ENCODE measurements at places on chromosomes 2 and 18. TPM values are rescaled to one million over a fixed set of nuclear protein-coding genes. Genes with fewer than 3 reads are reported as not detected.

Gene DCC
- total RNA-seq = 16.6 TPM

Gene STARD6
- 0.22 TPM for total RNA-seq

Gene TCF4
- 181 TPM for total RNA-seq

Gene GALNT13
- 55.6 TPM for total RNA-seq

Gene SERPINB5
- 0.20 TPM for total RNA-seq

Gene CD302
- 24.5 TPM for total RNA-seq

Gene HADHA
- total RNA-seq = 117 TPM

Gene TSPYL6
- 0.17 TPM for total RNA-seq

Gene ERCC3
- 34.6 TPM for total RNA-seq

Gene GPR35
- total RNA-seq = 2.1 TPM

- no peak overlapping the region for H3K27ac ChIP-seq
- no peaks in the 10 kb centered on the region for H3K36me3 ChIP-seq
- no peaks in the 10 kb centered on the region for H3K4me1 ChIP-seq
- H3K4me3 ChIP-seq = no peak overlapping the region
- DNase-seq = no peak
- no peaks in the 10 kb centered on the region for H3K27me3 ChIP-seq
These were observed 104.4 kb downstream of the NOL4 start for GRCh38 chr18:34120294-34120693.

DNA sequence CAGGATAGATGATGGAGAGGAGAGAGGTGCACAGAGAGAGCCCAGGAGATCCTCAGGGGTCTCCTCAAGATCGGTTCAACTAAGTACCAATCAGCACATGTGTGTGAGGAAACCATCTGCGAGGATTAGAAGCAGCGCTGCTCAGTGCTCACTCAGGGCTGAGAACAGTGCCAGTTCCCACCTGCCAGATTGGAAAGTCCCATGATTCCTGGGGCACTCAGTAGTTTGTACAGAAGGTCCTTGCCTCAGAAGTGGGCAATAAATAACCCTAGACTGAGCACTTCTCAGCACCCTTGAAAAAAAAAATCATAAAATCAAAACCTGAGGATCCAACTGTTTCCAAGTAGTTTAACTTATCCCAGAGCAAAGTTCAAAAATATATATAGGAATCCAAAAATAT, 53.8 kb downstream of the SEMA4F start:
- peaks cover 2% of the 10 kb centered on the region for H3K27me3 ChIP-seq
- no peak for DNase-seq
- no peak overlapping the region for H3K27ac ChIP-seq

DNA sequence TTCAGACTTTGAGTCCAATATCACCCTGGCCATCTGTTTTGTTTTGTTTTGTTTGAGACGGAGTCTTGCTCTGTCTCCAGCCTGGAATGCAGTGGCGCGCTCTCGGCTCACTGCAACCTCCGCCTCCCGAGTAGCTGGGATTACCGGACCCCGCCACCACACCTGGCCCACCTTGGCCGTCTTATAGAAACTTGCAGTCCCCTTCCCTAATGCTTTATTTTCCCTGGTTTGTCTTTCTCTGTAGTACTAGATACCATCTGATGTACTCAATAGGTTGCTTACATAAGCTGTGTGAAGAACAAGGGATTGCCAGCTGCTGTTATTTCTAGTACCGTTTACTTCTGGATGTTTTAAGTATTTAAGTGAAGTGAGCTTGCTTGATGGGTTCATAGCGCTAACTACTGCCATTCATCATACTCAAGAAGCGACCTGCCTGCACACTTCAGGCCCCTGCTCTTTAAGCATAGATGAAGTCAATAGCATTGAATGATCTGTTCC, 1.2 kb downstream of the RPL31 start:
- H3K36me3 ChIP-seq = peaks cover 24% of the 10 kb centered on the region
- peak overlapping the region; percentile 99 for H3K4me3 ChIP-seq
- H3K27me3 ChIP-seq = no peaks in the 10 kb centered on the region
- no peak for DNase-seq
- H3K4me1 ChIP-seq = peaks cover 11% of the 10 kb centered on the region

DNA sequence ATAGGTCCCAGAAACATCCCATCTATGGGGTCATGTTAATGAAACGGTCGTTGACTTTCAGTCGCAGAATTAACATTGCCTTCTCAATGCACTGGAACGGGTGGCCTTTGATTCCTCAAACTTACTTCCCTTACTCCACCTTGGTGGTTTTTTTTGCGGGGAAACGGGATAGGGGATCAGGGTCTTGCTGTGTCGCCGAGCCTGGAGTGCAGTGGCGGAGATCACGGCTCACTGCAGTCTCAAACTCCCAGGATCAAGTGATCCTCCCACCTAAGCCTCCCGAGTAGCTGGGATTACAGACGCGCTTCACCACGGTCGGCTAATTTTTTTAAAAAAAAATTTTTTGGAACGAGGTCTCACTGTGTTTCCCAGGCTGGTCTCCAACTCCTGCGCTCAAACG, 754 bp downstream of the ATG16L1 start:
- no peaks in the 10 kb centered on the region for H3K27me3 ChIP-seq
- no peak for DNase-seq
- no peak overlapping the region for H3K27ac ChIP-seq

DNA sequence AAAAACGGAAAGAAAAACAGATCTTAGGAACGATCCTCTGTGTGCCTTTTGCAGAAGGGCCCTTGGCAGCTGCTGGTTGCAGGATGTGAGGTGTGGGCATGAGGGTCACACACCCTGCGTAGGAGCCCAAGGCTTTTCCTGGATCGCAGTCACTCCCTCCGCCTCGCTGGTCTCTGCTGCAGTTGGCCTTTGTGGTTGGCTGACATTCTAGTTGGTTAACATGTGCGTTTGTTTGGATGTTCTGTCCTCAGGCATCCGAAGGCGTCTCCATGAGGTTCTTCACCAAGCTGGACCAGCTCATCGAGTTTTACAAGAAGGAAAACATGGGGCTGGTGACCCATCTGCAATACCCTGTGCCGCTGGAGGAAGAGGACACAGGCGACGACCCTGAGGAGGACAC, 61.7 kb downstream of the INPP5D start:
- H3K4me1 ChIP-seq = peaks cover 27% of the 10 kb centered on the region
- no peaks in the 10 kb centered on the region for H3K36me3 ChIP-seq
- no peak overlapping the region for H3K4me3 ChIP-seq
- no peak overlapping the region for H3K27ac ChIP-seq

DNA sequence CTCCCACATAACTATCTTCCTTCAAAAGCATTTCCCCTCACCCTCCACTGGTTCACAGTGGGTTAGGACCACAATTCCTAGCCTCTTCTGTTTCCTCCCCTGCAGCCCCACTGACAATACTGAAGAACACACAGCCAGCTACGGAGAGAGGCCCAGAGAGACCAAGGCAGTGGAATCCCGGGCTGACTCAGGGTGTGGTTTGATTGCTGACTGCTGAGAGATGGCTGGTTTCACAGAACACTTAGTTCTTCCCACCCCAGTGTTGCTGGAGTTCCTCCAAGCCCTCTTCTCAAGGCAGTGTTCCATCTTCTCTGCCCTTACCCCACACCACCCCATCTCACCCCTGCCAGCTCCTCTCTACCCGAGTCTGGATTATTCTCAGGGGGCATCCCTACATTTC, 43.3 kb upstream of the ZFP36L2 start:
- H3K36me3 ChIP-seq = peaks cover 11% of the 10 kb centered on the region
- H3K27ac ChIP-seq = peak overlapping the region; percentile 11
- no peak for DNase-seq

GRCh38 chr18:76558881-76559667, 64.0 kb upstream of the ZNF516 start:
- H3K36me3 ChIP-seq = no peaks in the 10 kb centered on the region
- no peaks in the 10 kb centered on the region for H3K4me1 ChIP-seq
- no peak overlapping the region for H3K27ac ChIP-seq
- H3K27me3 ChIP-seq = no peaks in the 10 kb centered on the region
- H3K4me3 ChIP-seq = no peak overlapping the region

DNA sequence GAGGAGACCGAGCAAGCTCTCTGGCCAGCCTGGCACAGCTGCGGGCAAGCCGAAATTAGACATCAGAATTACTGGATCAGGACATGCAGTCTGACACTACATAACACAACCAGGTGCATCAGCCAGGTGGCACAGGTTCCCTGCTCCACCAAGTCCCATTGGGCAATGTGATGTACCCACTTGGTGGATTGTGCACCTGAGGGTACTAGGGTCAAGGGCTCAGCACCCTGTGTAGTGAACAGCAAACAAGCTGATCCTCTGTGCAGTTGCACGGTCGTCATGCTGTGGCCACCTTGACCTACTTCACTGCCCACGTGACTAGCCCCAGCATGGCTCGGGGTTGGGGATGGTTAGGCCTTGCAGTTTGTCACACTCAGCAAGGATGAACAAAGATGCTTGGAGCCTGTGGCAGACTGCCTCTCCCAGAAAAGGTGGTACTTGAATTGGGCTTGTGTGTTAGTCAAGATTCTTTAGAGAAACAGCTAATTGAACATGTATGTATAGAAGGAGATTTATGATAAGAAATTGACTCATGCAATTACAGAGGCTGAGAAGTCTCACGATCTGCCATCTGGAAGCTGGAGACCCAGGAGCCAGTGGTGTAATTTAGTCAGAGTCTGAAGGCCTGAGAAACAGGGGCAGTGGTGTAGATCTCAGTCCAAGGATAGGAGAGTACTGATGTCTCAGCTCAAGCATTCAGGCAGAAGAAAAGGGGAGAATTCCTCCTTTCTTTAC, 71.4 kb upstream of the TMEM87B start:
- peaks cover 3% of the 10 kb centered on the region for H3K4me1 ChIP-seq
- DNase-seq = no peak
- H3K27me3 ChIP-seq = no peaks in the 10 kb centered on the region
- H3K4me3 ChIP-seq = no peak overlapping the region
- no peak overlapping the region for H3K27ac ChIP-seq

DNA sequence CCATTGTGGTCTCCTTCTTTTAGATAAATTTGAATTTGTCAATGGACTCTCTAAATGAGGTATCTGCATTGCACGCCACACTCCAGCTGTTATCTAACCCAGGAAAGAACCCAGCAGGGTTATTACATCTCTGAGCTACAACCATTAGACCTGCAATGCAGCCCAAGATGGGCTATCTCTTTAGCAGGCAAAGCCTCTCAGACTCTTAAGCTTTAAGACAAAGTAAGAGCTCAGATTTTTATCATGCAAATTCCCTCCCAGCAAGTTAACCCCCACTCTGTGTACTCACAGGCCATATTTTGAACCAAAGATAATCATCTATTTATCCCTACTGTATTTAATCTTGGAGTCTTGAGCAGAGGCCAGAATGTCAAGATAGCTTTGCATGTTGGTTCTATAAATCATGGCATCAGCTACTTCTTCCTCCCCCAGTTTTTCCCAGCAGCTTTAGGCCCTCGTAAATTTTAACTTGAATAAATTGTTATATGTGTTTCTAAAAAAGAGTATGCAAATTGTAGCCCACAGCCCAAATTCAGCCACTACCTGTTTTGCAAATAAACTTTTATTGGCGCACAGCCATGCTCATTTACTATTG, 273.7 kb upstream of the PKDCC start:
- no peaks in the 10 kb centered on the region for H3K36me3 ChIP-seq
- no peaks in the 10 kb centered on the region for H3K27me3 ChIP-seq
- H3K4me1 ChIP-seq = no peaks in the 10 kb centered on the region
- no peak overlapping the region for H3K4me3 ChIP-seq
- no peak overlapping the region for H3K27ac ChIP-seq

GRCh38 chr2:70946832-70947442, 11.2 kb downstream of the ATP6V1B1 start:
- DNase-seq = peak; percentile 35
- no peaks in the 10 kb centered on the region for H3K36me3 ChIP-seq
- peaks cover 32% of the 10 kb centered on the region for H3K27me3 ChIP-seq
- peaks cover 14% of the 10 kb centered on the region for H3K4me1 ChIP-seq
- H3K4me3 ChIP-seq = no peak overlapping the region

- H3K4me1 ChIP-seq = peaks cover 7% of the 10 kb centered on the region
- no peak overlapping the region for H3K27ac ChIP-seq
- no peak overlapping the region for H3K4me3 ChIP-seq
These were observed 32.7 kb downstream of the ABI2 start for GRCh38 chr2:203360833-203361430.

GRCh38 chr2:63740943-63741342, 100.8 kb upstream of the UGP2 start:
- no peaks in the 10 kb centered on the region for H3K4me1 ChIP-seq
- H3K27ac ChIP-seq = no peak overlapping the region
- no peak for DNase-seq
- H3K4me3 ChIP-seq = no peak overlapping the region
- H3K27me3 ChIP-seq = no peaks in the 10 kb centered on the region

GRCh38 chr2:12543076-12543977, 173.4 kb upstream of the TRIB2 start:
- no peak overlapping the region for H3K4me3 ChIP-seq
- no peaks in the 10 kb centered on the region for H3K4me1 ChIP-seq
- no peaks in the 10 kb centered on the region for H3K36me3 ChIP-seq
- no peaks in the 10 kb centered on the region for H3K27me3 ChIP-seq
- DNase-seq = no peak

DNA sequence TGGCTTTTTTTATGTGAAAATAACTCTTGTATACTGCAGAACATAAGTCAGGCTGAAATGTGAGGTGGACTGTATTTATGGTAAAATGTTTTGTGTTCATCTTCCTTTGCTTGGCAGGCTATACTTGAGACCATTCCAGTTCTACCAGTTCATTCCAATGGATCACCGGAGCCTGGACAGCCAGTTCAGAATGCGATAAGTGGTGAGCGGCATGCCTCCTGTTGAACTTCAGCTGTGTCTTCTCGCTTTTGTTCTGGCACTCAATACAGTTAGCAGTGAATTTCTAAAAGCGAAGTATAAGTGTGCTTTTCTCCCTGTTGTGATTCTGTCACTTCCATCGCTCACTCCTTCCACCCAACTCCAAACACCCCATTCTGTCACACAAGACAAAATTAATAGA, 138.5 kb downstream of the ARHGAP28 start:
- DNase-seq = no peak
- H3K4me3 ChIP-seq = no peak overlapping the region
- no peaks in the 10 kb centered on the region for H3K36me3 ChIP-seq
- no peak overlapping the region for H3K27ac ChIP-seq

DNA sequence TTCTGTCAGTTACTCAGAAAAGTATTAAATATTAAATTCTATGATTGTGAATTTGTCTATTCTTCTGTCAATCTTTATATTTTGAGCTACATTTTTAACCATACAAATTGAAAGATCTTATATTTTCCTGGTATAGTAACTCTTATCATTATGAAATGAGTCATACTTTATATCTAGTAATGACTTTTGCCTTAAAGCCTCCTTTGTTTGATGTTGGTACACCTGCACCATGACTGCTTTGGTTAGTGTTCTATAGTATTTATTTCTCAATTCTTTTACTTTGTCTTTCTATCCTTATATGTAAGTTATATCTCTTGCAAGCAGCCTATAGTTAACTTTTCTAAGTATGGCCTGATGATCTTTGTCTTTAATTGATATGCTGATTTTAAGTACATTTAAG, 13.0 kb downstream of the ZNF236 start:
- no peak for DNase-seq
- no peaks in the 10 kb centered on the region for H3K36me3 ChIP-seq
- no peak overlapping the region for H3K27ac ChIP-seq
- peaks cover 3% of the 10 kb centered on the region for H3K4me1 ChIP-seq
- no peaks in the 10 kb centered on the region for H3K27me3 ChIP-seq

- H3K4me3 ChIP-seq = no peak overlapping the region
- no peaks in the 10 kb centered on the region for H3K4me1 ChIP-seq
- peaks cover 8% of the 10 kb centered on the region for H3K36me3 ChIP-seq
- H3K27me3 ChIP-seq = no peaks in the 10 kb centered on the region
- no peak overlapping the region for H3K27ac ChIP-seq
These were observed 55.2 kb upstream of the STON1 start for GRCh38 chr2:48474574-48475298.

- H3K27me3 ChIP-seq = no peaks in the 10 kb centered on the region
- H3K27ac ChIP-seq = peak overlapping the region; percentile 36
- peaks cover 34% of the 10 kb centered on the region for H3K4me1 ChIP-seq
- peak; percentile 23 for DNase-seq
These were observed 97.4 kb downstream of the RHOB start for GRCh38 chr2:20544153-20544747.

GRCh38 chr2:197007716-197008628, 81.5 kb upstream of the PGAP1 start:
- no peak overlapping the region for H3K4me3 ChIP-seq
- no peaks in the 10 kb centered on the region for H3K27me3 ChIP-seq
- peaks cover 8% of the 10 kb centered on the region for H3K4me1 ChIP-seq
